ENCODE measurements at places on chromosomes 5 and 9.

- DNase-seq: no peak
These were observed 111.5 kb upstream of the CTSL start for GRCh38 chr9:87614397-87614796.

DNA sequence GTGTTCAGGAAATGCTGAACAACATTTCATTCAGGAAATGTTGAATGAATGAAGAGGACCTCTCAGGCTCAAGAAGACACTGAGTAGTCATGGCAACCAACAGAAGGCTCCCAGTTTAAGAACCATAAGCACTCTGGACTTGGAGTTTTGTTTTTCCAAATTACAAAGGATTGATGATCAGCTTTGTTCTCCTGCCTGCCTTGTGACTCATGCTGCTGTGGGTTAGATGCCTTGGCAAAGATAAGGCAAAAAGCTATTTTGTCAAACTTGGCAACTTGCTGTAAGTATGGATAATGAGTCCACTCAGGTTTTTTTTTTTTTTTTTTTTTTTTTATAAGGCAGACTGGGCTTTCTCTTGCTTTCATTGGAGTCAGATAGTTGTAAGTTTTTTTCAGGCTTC, 365.0 kb downstream of the TMEM232 start:
- no peak for DNase-seq

DNA sequence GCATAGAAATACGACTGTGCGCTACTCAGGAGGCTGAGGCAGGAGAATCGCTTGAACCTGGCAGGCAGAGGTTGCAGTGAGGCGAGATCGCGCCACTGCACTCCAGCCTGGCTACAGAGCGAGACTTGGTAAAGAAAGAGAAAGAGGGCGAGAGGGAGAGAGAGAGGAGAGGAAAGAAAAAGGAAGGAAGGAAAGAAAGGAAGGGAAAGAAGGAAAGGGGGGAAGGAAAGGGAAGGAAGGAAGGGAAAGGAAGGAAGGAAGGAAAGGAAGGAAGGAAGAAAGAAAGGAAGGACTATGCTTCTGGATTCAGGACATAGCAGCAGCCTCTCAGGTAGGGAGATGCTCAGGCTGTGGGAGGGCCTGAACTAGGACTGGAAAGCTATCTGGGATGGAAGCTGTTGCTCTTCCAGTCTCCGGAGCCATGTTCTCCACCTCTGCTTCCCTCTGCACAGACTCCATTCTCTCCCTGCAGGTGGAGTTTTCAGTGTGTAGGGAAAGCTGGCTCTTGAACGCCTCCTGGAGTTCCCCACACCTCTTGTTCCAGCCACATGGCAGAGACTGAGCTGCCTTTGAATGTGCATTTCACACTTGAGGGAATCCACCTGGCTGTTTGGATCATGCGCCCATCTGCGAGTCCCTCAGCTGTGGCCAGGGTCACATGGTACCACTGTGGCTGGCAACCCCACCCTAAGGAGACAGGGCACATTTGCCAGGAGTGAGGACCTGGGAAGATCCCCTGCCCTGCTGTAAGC, 9.1 kb downstream of the SWI5 start:
- no peak for DNase-seq

DNA sequence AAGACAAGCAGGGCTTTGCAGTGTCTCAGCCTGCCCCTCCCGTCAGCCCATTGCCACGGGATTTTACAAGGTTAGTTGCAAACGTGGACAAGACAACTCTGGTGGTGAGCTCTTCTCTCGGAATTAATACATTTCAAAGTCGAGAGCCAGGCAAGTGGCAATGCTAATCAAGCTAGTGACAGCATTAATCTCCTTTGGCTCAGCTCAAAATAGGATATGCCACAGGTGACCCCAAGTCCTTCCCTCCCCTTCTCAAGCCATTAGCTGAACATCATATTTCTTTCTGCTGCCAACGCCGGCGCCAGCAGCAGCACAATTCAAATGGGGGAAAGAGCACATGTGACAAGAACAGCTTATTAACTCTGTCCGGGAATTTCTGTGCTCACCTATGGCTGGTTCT, 190.1 kb downstream of the ATPSCKMT start:
- no peak for DNase-seq

- DNase-seq: no peak
These were observed 265.8 kb downstream of the SYK start for GRCh38 chr9:91067306-91067860.

DNA sequence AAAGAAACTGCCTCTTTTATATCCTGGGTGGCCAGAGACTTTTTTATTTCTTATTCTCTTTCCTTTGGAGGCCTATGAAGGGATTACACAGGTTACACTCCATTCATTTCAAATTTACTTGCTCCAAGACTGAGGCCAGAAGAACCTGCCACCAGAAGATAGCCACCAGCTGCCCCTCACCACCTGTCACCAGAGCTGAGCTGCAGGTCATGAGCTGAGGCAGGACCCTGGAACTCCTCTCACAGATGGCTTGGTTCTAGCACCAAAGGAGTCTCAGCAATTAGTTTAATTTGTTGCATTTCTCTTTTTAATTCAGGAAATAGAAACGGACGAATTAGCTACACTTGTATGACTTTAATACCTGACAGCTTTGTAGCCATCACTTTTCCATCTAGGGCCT, 313.9 kb downstream of the SPOCK1 start:
- no peak for DNase-seq

GRCh38 chr9:25917731-25918362, 239.6 kb upstream of the TUSC1 start:
- DNase-seq: no peak

DNA sequence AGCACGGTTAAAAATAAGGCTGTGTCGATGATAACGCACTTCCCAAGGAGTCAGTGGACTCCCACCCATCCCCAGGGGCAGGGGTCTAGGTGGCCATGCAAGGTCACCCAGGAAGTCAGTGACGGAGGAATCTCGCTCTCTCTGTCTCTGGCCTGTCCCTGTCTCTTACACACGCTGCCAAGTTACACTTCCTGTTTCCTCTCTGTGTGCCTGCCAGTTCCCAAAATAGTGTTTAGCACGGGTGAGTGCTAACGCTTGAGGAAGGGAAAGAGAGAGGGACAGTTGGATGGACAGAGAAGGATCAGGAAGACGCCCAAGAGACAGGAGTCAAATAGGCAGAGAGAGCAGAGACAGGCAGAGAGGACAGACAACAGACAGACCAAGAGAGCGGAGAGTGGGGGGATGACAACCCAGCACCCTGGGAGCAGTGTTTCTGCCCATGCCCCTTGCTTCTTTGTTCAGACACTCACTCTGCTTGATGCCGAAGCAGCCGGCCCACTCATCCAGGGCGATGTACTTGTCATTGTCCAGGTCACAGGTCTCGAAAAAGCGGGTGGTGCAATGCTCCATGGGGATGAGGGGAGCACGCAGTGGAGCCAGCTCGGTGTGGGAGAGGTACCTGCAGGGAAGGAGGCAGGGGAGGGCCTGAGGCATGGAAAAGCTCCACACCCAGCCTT, 23.0 kb downstream of the SPARC start:
- DNase-seq: no peak

GRCh38 chr5:158461240-158461854, 602.4 kb upstream of the CLINT1 start:
- no peak for DNase-seq

GRCh38 chr5:121264605-121265004, 587.1 kb upstream of the FTMT start:
- DNase-seq: no peak

- DNase-seq: no peak
These were observed 39.7 kb downstream of the SLC9A3 start for GRCh38 chr5:484556-484955.

GRCh38 chr5:333945-334344, 12.4 kb downstream of the AHRR start:
- DNase-seq: no peak

DNA sequence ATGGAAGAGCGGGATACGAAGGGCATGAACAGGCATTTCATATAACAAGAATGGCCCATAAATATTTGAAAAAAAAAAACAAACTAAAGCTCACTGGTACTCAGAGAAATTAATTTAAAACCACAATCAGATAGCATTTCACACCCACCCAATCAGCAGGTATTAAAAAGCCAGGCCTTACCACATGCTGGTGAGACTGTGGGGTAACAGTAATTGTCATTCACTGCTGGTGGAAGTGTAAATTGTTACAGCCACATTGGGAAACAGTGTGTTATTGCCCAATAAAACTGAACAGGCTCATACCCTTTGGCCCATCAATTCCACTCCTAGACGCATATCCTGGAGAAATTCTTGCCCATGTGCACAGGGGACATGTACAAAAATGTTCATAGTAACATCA, 66.0 kb downstream of the PLAC8L1 start:
- no peak for DNase-seq

DNA sequence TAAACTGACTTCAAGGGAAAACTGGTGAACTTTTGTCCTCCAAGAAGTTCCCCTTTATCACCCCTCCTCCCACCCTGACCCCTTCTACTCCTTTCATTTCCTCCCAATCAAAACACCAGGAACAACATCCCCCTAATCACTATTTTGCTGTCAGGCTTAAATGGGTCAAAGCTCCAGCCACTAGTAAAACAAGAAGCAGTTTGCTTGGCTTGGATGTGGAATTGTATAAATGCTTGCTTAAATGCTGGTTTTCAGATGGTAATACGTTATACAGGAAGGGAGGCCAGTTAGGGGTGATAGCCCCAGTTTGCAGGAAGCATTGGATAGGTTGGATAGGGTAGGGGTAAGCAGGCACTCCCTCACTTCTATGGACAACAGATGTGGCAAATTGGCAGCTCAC, 473.6 kb downstream of the AGTPBP1 start:
- DNase-seq: no peak

- no peak for DNase-seq
These were observed 1115.5 kb downstream of the TAF11L14 start for GRCh38 chr5:18749763-18750162.

DNA sequence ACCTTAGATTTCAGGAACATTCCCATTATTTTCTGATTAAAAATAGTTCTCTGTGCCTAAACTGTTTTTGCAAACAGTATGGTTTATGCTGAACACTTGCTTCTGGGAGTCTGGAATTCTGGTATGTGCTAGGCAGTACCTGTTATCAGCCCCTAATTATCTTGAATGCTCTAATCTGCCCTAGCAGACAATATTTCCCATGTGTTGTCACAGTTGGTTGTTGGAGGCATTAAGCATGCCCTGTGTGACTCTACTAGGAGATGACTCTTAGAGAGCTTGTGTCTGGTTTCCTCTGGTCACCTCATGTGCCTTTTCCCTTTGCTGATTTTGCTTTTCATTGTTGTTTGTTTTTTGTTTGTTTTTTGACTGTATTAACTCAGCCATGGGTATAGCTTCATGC, 36.6 kb downstream of the UHRF2 start:
- DNase-seq: no peak

DNA sequence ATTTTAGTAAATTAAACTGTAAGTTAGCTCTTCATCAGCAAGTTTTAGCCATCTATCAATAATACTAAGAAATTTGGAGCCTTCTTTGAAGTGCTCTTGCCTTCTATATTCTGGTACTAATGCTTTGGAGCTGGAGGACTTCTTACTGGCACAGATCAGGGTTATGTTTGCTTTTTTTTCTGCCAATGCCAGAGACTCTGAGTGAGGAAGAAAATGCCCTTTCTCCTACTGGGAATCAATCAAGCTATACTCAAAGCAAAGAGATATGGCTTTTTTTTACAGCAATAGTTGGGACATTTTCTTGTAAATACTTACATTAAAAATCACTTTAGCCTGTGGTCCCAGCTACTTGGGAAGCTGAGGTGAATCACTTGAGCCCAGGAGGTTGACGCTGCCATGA, 4.3 kb downstream of the HSDL2 start:
- no peak for DNase-seq

DNA sequence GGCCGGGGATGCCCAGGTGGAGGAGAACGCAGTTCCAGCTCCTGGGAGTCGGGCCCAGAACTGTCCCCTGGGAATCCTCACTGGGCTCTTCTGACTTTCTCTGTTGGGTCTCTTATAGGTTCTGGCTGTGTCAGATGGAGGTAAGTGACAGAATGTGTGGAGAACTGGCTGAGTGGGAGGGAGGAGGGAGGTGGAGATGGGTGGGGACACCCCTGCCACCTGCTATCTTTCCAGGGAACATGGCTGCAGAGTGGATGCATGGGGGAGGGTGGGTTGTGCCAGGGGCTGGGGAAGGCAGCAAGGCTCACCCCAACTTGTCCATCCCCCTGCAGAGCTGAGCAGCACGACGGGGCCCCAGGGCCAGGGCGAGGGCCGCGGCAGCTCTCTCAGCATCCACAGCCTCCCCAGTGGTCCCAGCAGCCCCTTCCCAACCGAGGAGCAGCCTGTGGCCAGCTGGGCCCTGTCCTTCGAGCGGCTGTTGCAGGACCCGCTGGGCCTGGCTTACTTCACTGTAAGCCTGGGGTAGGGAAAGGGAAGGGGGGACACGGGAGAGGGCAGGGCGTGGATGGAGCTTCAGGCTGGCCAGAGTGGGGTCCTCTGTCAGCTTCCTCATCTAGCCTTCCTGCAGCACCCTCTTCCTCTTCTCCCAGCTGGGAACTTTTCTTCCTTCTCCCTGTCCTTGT, 8.3 kb downstream of the RGS14 start:
- DNase-seq: no peak

DNA sequence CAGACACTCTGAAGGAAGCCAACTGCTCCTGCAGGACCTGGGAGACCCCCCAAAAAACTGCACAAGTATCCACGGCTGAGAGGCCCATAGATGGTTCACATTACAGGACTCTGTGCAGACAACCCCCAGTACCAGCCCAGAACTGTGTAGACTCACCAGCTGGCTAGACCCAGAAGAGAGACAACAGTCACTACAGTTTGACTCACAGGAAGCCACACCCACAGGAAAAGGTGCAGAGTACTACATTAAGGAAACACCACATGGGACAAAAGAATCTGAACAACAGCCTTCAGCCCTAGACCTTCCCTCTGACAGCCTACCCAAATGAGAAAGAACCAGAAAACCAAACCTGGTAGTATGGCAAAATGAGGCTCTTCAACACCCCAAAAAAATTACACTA, 281.2 kb upstream of the RGMB start:
- no peak for DNase-seq

DNA sequence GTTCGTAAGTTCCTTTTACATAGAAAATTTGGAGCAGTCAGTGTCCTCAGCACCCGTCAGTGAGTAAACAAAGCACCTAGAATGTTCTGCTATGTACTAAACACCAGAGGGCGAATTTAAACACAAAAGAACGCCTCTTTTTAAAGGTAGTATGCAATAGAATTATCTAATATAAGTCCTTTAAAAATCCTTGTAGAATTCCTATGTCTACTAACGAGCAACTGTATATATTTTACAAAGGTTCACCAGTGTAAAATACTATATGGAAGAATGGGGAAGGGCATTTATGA, 499 bp upstream of the TMEM232 start:
- DNase-seq: no peak

- DNase-seq: no peak
These were observed 208.5 kb upstream of the TRPM3 start for GRCh38 chr9:71329873-71330272.

DNA sequence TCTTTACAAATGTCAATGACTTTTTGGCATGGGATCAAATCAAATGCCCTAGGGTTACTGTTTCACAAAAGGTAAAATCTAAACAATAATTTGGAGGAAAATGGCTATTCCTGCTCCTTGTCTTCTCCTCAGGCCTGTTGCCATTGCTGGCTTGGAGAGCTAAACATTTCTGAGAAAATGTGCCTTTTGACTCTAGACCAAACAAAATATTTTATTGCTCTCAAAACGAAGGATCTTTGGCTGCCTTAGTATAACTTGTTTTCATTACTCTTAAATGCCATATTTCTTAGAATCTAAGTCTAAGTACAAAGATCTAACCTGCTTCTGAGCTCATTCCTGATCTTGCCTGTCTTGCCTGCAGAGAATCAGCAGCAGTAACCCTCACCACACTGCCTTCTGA, 116.6 kb downstream of the MUSK start:
- DNase-seq: no peak
